ENCODE measurements at places on chromosomes 16 and 17. TPM values are rescaled to one million over a fixed set of nuclear protein-coding genes. Genes with fewer than 3 reads are reported as not detected.

ABCA6 gene
- total RNA-seq: 0.08 TPM

ZSCAN10 gene
- 0.26 TPM for total RNA-seq

GFAP gene
- not detected for total RNA-seq

RDM1 gene
- total RNA-seq: 13.9 TPM

DNA sequence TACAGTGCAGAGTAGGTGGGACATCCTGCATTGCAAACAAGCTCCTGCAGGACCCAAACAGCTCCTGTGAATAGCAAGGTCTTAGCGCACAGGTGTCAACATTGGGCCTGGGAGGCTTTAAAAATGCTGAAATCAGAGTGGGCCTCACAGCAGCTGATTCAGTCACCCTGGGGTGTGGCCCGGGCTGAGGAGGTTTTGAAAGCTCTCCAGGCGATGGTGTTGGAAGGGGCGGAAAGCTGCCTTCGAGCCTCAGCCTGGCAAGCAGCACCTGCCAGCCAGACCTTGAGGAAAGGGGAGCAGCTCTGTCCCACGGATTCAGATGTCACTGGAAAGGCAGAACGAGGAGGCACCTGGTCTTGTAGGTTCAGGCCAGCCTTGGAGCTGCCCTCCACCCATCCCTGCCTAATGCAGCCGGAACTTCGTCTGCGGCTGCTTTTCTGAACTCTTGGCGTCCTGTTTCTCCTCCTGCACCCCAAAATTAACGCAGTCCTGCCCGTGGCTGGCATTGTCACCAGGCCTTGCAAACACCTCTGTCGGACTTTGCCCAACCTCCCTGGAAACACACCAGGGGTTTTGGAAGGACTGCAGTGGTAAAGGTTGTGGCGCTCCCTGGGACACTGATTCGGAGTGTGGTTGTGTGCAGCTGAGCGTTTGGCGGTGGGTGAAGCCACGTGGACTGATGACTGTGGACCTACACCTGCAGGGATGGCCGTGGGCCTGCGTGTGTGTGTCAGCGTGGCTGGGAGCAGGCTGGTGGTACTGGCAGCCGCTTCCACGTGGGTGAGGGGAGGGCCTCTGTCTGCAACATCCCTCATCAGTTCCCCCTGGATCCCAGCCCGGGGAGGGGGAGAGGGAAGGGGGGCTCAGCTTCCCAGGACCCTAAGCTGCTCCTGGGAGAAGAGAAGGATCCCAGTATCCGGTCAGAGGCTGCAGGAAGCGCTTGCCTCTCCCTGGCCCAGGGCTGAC, 3.4 kb downstream of the NECAB2 start:
- no peaks in the 10 kb centered on the region for H3K36me3 ChIP-seq
- H3K4me1 ChIP-seq: peaks cover 2% of the 10 kb centered on the region
- H3K27ac ChIP-seq: no peak overlapping the region

GRCh38 chr16:188674-189073, 8.4 kb downstream of the HBQ1 start:
- no peak overlapping the region for H3K4me3 ChIP-seq
- no peaks in the 10 kb centered on the region for H3K27me3 ChIP-seq
- H3K36me3 ChIP-seq: peaks cover 41% of the 10 kb centered on the region
- peak overlapping the region; percentile 39 for H3K27ac ChIP-seq

DNA sequence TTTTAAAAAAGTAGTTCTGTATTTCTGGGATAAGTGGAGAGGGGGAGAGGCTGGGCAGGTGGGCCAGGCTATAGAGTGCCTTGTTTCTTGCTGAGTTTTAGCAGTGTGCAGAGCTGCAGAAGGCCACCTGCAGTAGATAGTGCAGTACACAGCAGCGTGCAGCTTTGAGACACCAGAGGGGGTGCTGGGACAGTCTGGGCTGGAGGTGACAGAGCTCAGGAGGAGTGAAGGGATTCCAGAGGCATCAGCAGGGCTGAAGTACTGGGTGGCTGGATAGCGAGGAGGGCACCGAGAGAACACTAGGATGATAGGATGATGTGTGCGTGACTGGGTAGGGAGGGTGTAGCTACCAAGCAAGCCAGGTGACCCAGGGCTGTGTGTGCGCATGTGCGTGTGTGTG, 26.6 kb downstream of the LCMT1 start:
- DNase-seq: no peak
- no peaks in the 10 kb centered on the region for H3K4me1 ChIP-seq
- no peak overlapping the region for H3K27ac ChIP-seq
- no peak overlapping the region for H3K4me3 ChIP-seq
